ENCODE measurements at places on chromosomes 2 and 18.

GRCh38 chr2:27212626-27213471 lies 781 bp upstream of the SLC5A6 start:
- DNase-seq: no peak

DNA sequence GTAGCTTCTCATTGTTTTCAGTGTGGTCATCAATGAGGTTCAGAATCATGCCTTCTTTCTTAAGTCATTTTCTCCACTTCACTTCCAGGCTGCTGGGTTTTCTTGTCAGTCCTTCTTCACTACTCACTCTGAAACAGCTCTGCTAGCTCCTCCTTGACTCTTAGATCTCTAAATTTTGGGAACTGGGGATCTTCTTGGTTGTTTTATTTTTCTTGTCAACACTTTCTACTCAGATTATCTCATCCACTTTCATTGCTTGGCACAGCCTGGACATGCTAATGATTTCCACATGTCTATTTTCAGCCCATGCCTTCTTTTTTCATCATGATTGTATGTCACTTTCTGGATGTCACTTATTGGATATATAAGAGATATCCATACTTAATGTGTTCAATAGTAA lies 517.8 kb upstream of the DSEL start:
- DNase-seq: no peak

DNA sequence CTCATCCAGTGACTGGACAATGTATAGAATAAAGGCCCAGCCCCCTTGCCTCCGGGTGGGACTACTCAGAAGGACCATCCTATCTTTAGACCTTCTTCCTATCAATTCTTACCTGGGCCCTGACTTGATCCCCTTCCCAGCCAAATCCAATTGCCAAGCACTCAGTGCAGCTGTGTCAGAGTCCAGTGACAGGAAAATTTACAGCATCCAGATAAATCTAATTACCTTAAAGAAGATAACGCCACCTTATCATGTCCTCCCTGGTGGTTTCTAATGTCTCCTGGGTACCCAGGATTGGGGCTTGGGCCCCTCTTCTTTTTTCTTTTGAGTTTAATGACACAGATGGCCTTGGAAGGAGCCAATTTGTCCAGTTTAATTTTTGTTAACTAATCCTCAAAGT lies 19.3 kb downstream of the LHCGR start:
- no peak for DNase-seq

DNA sequence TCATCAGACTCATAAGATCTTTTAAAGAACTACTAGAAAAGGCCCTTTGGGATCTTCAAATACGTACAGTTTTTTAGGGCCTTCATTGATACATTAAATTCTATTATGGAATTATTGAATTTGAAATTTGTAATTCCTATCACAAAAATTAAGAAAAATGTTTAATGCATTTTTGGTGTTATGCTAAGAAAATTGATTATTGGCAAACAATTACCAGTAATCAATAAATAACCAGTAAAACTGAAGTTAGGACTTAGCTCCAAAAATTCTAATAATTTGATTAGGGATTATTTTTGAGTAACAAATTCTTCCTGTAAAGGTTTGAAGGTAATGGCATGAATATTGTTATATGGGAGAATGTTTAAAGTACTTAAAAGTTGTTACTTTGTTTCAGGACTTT lies 119.3 kb downstream of the UBR3 start:
- DNase-seq: no peak

- DNase-seq: no peak
Measured at GRCh38 chr2:151071382-151071781, 190.3 kb downstream of the RBM43 start.

GRCh38 chr18:11962597-11962996 lies 18.7 kb upstream of the IMPA2 start:
- DNase-seq: no peak

DNA sequence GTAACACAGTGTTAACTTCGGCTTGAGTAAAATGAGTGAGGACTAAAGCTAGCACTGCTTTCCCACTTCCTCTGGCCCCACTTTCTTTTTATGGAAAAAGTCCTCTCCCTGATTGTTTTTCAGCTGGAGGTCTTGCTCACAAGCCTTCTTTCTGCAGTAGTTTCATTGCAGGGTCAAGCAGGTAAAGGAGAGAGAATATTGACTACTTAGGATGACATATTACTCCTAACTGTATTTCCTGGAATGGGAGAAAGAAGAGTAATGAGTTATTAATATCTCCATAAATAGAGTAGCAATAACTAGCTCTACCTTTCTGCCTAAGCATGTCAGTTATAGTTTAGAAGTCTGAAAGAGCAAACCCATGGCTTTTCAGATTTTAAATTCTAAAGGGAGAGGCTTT lies 45.0 kb downstream of the MAP4K4 start:
- no peak for DNase-seq

DNA sequence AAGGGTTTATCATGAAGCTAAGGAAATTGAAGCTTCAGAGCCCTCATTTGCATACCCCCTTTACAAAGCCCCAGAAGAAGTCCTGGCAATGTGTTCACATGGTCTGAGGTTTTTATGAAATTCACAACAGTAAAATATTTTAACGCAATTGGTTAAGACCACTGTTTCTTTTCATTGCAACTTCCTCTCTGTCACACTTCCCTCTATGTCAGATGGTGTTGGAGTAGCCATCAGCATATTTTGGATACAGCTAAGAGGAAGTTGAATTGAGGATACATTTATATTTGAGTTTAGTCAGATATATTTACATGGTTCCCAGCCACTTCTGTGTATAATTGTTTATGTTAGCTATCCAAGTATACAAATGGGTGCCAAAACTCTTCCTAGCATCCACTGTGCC lies 170.0 kb downstream of the TXNL1 start:
- DNase-seq: no peak

DNA sequence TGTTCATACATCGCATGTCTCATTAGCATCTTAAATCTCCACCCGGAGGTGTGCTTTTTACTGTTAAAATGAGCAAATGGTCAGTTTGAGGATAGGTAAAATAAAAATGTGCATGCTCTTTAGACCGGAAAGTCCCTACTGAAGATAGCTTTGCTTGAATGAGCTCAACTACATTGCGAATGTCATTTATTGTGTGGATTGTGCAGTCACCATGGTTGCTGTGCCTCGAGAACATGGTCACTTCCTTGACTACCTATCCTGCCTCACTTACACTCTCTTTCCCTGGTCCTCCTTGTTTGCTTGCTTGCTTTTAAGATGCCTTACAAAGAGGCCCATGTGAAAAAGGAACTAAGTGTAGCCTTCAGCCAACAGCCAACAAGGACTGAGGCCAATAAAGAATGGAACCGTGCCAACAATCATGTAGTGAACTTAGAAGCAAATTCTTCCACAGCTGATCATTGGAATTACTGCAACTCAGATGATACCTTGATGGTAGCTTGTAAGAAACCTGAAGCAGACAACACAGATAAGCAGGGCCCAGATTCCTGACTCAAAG lies 72.2 kb upstream of the BARD1 start:
- no peak for DNase-seq

DNA sequence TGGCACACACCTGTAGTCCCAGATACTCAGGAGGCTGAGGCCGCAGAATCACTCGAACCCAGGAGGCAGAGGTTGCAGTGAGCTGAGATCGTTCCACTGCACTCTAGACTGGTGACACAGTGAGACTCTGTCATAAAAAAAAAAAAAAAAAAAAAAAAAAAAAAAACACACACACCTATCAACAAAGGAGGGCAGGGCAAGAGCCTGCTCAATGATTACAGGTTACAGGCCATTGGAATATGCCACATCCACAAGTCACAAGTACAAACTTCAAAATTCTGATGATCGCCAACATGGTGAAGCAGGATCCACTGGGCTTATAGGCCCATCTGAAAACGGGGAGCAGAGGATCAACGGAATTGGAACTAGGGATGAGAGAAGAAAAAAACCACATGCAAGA lies 6.3 kb downstream of the MYO5B start:
- no peak for DNase-seq

- no peak for DNase-seq
Measured at GRCh38 chr18:48293954-48294898, 115.0 kb downstream of the ZBTB7C start.

GRCh38 chr2:223918671-223919134 lies 26.4 kb downstream of the WDFY1 start:
- DNase-seq: no peak

GRCh38 chr2:173393636-173394035 lies 39.0 kb downstream of the CDCA7 start:
- no peak for DNase-seq

DNA sequence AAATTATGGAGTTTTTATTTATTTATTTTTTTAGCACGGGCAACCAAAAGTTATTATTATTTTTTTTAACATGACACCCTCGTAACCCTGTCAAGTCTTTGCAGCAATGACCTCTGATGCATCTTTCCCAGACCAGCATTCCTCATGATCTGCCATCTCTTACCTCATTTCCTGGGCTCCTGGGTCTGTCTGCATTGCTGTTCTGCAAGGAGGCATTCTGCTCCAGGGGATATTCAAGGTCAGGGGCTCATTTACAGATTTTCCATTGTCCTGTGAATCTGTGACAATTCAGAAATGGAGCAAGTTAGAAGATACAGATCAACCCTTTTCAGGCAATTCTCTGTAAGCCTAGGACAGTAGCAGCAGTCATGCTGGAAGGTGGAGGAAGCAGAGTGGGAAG lies 43.0 kb downstream of the NGEF start:
- DNase-seq: no peak

- DNase-seq: no peak
Measured at GRCh38 chr2:184698476-184698875, 100.1 kb downstream of the ZNF804A start.

DNA sequence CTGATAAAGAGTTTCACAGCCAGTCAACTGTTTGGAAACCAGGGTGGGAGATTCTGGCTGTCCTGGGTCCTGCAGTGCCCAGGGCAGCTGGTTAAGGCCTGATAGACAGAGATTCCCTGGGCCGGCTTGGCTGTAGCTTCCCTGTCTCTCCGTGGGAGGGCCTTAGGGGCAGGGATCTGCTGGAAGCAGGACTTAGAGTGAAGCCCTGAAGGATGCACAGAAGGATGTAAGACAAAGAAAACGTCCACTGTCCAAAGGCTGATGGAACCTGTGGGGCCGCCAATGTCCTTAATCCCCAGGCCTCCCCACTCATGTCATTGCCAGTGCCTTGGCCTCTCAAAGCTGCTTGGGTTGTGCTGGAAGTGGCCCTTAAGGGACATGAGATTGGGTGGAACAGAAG lies 33.0 kb downstream of the MROH2A start:
- no peak for DNase-seq

DNA sequence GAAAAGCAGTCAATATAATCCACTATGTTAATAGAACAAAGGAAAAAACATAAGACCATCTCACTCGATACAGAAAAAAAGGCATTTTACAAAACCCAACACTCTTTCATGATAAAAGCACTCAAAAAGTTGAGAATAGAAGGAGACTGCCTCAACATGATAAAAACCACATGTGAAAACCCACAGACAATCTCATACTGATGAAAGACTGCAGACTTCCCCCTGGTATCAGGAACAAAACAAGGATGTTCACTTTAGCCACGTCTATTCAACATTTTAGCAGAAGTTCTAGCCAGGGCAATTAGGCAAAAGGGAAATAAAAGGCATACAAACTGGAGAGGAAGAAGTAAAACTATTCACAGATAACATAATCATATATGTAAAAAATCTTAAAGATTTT lies 285.9 kb downstream of the EIPR1 start:
- no peak for DNase-seq

GRCh38 chr2:29487967-29488555 lies 372.8 kb downstream of the CLIP4 start:
- DNase-seq: no peak

DNA sequence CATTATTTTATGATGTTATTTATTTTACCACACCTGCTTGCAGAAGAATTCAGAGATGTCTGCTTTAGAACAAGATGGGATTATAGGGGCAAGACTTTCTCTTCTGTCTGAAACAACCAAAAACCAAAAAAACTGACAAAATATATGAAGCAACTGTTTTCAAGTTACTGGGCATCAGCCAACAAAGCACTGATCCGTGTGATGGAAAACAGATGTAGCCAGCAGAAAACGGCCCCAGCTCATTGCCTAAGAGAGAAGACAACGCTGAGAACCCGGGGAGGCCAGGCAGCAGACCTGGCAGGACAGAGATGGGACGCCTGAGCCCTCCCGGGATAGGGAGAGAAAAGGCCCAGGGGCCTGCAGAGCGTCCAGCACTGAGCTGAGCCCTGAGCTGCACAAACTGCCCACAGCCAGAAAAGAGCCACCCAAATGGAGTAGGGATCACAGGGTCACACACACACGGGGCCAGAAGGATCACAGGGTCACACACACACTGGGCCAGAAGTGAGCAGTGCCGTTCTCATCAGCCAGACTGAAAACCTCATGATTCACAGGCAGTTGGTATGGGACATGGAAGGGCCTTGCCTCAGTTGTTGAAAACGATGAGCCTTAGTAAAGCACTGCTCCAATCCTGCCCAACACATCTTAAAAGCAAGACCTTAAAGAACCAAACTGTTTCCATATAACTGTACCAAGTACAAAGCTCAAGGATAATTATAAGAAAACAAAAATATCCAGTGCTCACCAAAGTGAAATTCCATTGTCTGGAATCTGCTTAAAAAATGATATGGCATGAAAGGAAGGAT lies 12.1 kb downstream of the PXDN start:
- DNase-seq: no peak

DNA sequence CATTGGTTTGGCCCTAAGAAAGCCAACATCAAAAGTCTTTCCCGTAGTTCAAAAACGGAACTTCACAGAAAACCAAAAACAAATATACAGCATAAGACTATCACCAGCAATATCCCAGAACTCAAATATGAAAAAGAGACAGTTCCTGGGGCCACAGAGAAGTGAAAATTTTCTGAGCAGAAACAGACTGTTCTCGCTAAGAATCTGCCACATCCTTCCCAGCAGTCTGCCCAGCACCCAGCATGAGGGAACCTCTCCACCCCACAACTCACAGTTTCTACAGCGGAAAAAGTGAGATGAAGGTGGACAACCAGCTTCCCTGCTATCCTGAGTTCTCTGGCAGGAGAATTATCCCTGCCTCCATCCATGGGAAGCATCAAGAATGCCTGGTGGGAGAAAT lies 26.7 kb upstream of the TMEM163 start:
- DNase-seq: no peak

GRCh38 chr2:239095460-239096081 lies 247.7 kb downstream of the TWIST2 start:
- DNase-seq: no peak

DNA sequence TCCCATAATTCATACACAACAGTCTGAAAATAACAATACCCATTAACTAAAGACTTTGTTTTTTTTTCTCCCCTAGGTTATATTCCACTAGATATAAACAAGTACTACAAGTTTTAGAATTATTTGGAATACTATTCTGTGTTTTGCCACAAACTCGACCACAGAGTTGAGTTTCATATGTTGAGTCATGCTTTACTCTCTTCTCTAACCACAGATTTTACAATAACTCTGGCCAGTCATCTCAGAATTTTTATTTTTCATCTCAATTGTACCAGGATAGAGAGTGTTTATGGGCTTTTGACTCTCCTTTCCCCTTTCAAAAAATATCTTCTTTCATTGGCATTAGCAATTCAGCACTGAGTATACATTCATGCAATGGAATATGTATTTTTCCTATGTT lies 348.7 kb upstream of the GALNT5 start:
- no peak for DNase-seq

All from stimulated activated CD8-positive, alpha-beta memory T cell treated with anti-CD3 and anti-CD28 coated beads, Interleukin-15, amount 100 ng/mL, for 24 hours (primary cell).